ENCODE measurements at places on chromosomes 11 and 22.
A peak's percentile ranks its signal among the peaks of the same experiment; 100 is the strongest.

- no peak for DNase-seq
Measured at GRCh38 chr22:48112687-48113521, 1350.5 kb downstream of the TBC1D22A start.

GRCh38 chr11:46202149-46202548 is 75.3 kb upstream of the CREB3L1 start:
- no peak for DNase-seq

GRCh38 chr22:41263704-41264103 is 22.3 kb downstream of the RANGAP1 start:
- no peak for DNase-seq

GRCh38 chr11:106410902-106411301 is 333.4 kb downstream of the AASDHPPT start:
- DNase-seq = no peak

DNA sequence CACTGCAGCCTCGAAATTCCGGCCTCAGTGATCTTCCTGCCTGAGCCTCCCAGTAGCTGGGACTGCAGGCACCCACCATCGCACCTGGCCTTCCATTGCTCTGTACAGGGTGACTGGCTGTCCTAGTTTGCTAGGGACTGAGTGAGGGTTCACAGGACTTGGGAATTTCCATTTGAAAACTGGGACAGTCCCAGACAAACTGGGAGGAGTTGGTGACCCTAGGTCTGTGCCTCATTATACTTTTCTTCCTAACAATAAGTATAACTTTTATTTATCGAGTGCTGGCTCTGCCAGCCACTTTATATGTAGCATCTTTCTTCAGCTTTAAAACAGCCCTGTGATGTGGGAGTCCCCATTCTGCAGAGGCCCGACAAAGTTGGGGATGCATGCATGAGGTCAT is 25.5 kb downstream of the TCP11L1 start:
- no peak for DNase-seq

GRCh38 chr11:9280655-9281301 is 15.6 kb upstream of the DENND5A start:
- peak; percentile 54 for DNase-seq

- DNase-seq = peak; percentile 99
Measured at GRCh38 chr11:36149538-36150242, 139.5 kb downstream of the COMMD9 start.

GRCh38 chr11:2594267-2594666 is 105.5 kb downstream of the KCNQ1OT1 start:
- no peak for DNase-seq

- no peak for DNase-seq
Measured at GRCh38 chr11:131899950-131900580, 529.6 kb downstream of the NTM start.

- DNase-seq = no peak
Measured at GRCh38 chr11:117604336-117604995, 192.6 kb downstream of the DSCAML1 start.

GRCh38 chr11:116598036-116598435 is 174.8 kb downstream of the BUD13 start:
- no peak for DNase-seq

DNA sequence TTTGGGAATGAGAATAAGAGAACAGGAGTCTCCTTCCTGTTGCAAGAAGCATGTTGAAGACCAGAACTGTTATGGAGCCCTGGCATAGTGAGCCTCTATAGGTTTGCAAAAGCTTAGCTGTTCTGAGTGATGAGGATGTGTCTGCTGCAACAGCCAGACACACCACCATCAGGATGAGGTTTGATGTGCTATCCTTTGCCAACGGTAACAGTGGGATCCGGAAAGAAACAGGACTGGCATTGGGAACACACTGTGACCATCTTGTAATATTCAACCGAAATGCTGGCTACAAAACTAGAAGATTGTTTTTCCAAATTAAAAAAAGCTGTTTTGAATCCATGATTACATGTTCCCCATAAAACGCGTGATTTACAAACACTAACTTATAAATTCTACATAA is 117.0 kb downstream of the ME3 start:
- no peak for DNase-seq

GRCh38 chr22:41334951-41335635 is 33.8 kb downstream of the ZC3H7B start:
- no peak for DNase-seq

GRCh38 chr11:67381244-67381972 is 8.0 kb upstream of the CLCF1 start:
- DNase-seq = no peak

DNA sequence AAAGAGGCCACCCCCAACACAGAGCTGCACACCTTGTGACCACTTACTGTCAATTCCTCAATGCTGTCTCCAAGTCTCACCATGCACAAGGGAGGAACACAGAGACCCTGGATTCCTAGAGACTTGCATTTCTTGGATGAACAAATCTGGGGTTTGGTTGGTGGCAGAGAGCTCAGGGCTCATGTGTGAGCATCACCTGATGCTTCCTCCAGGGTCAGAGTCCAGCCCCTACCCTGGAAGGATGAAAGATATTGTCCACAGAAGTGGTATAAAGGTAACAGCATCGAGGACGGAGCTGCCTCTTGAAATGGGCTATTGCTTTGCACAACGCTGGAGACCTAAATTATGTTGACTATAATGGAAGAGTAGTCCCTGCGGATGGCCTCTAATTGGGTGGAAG is 36.0 kb downstream of the GGTLC2 start:
- no peak for DNase-seq

- no peak for DNase-seq
Measured at GRCh38 chr11:68941324-68942094, 37.8 kb downstream of the IGHMBP2 start.

- DNase-seq = no peak
Measured at GRCh38 chr11:116532066-116532465, 240.7 kb downstream of the BUD13 start.

DNA sequence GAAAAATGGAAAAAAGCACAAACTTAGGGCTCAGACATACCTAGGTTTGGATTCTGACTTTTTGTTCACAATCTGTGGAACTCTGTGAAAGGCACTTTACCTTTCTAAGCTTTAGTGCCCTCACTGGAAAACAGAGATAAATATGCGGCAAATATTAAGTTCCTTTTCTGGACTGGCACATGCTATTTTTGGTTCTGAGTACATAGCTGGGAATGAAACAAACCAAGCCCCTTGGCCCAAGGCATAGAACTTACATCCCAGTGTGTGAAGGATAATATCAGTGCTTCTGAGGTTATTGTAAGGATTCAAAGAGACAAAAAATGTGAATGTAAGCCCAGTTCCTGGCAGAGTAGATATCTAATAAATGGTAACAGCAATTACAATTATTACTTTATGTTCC is 227.5 kb downstream of the ADAMTS15 start:
- DNase-seq = no peak

GRCh38 chr11:2378527-2379210 is 1.6 kb downstream of the CD81 start:
- peak; percentile 88 for DNase-seq

- DNase-seq = peak; percentile 84
Measured at GRCh38 chr11:29293825-29294224, 723.0 kb downstream of the KCNA4 start.

DNA sequence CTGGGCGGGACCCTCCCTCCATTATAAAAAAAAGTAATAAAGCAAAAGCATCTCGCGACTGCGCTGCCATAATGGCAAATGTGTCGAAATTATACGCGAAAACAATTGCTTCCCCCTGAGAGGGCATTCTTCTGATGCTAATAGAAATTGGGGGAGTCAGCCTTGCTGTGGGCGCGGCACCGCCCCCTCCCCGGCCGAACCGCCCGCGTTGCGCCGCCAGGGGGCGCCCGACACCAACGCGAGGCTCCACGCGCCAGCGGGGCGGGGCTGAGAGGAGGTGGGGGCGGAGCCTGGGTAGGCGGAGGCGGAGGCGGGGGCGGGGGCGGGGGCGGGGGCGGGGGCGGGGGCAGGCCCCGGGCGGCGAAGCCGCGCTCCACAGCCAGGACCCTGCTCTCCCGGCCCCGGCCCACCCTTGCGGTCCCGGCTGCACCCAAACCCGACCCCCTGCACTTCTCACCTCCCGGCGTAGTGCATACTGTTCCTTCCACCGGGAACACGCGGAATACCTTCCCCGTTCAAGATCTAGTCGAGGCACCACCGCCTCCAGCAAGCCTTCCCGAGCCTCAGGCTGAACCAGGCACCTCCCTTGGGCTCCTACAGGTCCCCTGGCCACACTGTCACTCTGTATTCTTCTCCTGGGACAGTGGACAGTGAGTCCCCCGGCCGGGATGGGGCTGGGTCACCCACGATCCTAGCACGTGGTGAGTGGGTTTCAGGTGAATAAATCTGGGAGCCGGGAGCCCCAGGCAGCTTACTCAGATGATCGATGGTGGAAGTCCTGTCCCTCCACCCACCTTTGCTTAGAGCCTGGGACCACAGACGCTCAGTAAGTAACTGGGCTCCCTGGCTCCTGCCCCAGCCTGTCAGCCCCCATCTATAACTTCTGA is 15.5 kb upstream of the UPK3A start:
- DNase-seq = peak; percentile 52

DNA sequence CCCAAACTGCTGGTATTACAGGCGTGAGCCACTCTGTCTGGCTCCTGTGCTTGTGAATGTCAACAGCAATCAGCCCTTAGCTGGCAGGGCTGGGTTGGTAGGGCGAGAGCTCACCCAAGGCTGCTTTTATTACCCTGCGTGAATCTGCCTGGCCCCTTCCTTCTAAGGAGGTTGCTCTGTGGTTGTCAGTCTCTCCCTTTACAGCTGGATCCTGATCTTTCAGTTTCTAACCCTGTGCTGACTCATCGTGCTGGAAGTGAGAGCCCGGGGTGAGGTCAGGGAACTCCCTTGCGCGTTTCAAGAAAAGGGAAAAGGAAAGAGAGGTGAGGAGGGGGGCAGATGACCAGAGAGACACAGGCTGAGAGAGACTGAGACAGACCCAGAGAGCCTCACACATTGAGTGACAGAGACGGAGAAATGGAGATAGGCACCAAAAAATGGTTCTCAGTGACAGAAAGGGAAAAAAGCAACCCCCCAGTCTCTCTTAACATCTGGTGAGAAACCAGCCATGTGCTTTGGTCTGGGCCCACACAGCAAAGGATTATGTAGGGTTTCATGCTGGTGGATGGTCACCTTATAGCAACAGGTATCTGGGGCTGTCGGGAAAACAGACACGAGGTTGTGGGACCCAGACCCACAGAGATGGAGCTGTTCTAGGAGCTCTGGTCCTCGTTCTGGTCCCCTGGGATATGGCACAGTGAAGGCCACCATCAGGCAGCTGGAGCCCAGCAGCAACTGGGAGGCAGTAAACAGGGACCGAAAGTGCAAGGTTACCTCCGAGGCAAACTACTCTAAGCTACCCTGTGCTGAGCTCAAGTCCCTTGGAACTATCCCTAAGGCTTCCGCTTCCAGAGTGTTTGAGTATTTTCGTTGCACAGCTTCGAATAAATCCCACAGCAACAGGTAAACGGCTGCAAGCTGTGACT is 2.5 kb downstream of the TCN2 start:
- DNase-seq = peak; percentile 85

DNA sequence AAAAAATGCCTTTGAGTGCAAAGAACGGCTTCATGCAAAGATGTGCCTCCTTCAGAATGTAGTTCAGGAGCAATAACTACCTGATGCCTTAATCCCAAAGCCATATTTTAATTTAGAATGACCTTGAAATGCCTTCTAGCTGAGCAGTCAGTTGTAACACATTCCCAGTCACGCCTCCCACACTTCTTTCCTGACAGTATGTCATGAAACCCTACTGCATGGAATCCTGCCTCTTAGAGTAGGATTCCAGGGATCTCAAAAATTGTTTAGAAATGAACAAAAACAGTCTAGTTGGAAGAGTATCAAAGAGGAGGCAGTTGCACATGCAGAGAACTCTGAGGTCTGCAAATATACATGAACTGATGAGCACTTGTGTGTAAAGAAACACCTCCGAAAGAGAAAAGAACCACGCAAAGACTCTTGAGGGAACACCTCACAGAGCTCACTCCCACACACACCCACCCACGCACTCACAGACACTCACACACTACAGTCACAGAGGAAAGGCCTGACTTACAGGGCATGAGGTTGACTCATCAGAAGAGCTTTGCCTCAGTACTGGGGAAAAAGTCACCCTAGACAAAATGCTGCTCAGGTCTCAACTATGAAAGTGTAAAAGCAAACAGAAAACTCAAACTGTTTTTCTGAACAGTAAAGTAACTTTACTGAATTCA is 77.4 kb downstream of the GGTLC2 start:
- DNase-seq = peak; percentile 96

DNA sequence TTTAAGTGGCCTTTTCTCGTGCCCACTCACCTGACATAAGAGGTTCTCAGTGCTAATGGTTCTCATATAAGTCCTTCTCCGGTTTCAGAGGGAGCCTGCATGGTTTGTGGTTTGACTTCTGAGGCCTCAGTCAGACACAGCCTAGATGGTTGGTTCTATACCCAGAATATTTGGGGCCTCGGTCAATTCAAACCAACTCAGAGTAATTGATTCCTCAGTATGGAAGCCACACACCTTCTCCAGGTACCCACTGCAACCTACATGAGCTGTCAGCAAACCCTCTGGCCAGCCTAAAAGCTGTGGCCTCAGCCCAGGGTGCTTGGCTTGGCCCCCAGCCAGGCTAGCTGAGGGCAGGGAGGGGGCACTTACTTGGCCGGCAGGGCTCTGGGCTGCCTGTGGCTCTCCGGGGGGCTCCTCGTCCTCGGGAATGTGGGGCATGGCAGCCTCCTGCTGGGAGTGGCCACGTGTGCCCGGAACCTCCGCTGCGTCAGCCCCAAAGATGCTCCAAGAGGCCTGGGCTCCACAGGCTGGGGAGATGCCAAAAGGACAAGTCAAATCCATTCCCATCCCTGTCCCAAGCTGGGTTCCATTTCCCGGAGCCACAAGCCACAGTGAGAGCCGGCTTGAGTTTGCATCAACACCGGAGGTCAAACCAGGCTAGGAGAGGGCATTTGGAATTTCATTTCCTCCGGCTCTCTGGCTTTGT is 41.7 kb downstream of the IRAG1 start:
- no peak for DNase-seq

GRCh38 chr11:2482204-2482603 is 37.4 kb downstream of the KCNQ1 start:
- no peak for DNase-seq

DNA sequence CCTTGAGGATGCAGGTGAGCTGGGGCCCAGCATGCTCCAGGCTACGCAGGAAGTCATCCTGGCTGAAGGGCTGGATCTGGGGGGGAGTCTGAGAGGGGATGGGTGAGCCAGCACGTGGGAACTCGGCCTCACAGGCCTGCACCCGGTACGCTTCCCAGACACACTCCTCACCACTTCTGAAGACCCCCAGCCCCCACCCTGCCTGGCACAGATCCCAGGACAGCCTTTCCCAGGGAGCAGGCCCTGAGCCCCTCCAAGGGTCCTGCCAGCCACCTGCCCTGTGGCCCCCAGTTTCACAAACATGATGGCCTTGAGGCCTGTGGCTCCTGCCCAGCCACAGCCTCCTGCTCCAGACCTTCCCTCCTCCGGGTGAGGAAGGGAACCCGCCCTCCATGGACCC is 5.6 kb upstream of the PLXNB2 start:
- DNase-seq = no peak

- DNase-seq = peak; percentile 99
Measured at GRCh38 chr11:47607380-47607779, 13.2 kb upstream of the C1QTNF4 start.

- peak; percentile 84 for DNase-seq
Measured at GRCh38 chr11:102267609-102268008, 49.7 kb upstream of the BIRC3 start.

GRCh38 chr11:67606093-67606491 is 644 bp upstream of the NDUFV1 start:
- DNase-seq = no peak

- no peak for DNase-seq
Measured at GRCh38 chr11:61290905-61291690, 4.0 kb downstream of the VWCE start.

- DNase-seq = peak; percentile 9
Measured at GRCh38 chr22:44191036-44191454, 10.3 kb downstream of the PARVG start.

GRCh38 chr22:37337204-37337943 is 55.1 kb downstream of the CYTH4 start:
- DNase-seq = peak; percentile 62
